Stimulated activated CD4-positive, alpha-beta T cell treated with anti-CD3 and anti-CD28 coated beads, Interleukin-12 subunit alpha, Interleukin-12 subunit beta, amount 100 ng/mL, for 48 hours (primary cell): ENCODE measurements at places on chromosomes 3 and 15.

DNA sequence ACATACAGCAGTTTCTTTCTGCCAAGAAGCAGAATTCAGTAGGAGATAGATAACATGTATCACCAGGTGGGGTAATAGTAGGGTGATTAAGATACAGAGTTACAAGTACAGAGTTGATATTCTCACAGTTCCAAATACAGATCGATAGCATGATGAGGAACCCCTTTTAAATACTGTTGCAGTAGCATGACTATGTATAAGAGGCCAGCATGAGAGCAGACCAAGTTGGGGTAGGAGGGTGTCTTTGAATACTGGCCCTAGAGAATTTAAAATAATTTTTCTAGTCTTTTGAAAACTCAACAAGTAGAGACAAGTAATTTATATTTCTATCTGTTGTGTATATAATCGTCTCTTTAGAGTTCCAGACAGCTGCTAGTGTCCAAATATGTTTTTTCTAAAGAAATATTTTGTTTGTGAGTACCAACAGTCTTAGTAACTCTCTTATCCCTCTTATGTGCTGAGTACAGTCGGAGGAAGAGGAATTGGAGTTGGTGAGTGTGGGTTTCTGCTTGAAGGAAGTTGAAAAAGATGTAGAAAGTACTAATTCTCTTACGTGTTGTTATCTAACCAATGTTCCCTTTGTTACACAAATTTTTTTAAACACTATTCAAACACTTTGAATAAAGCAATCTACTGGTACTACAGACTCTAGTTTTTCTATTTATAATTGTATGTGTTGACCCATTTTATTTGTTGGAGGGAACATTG lies 30.2 kb downstream of the LYSMD4 start:
- no peak for DNase-seq

DNA sequence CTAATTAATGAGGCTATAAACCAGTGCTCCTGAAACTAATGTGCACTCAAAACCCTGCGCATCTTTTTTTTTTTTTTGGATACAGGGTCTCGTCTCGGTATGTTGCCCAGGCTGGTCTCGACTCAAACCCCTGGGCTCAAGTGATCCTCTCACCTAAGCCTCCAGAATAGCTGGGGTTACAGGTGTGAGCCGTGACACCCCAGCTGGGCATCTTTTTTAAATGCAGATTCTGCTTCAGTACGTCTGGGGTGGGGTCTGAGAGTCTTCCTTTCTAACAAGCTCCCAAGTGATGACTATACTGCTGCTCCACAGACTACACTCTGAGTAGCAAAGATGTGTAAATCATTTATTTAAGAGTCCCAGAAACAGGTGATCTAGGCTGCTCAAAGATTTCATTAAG lies 73.0 kb downstream of the BFSP2 start:
- no peak for DNase-seq

- no peak for DNase-seq
Measured at GRCh38 chr3:72750405-72750965, 97.8 kb downstream of the SHQ1 start.

DNA sequence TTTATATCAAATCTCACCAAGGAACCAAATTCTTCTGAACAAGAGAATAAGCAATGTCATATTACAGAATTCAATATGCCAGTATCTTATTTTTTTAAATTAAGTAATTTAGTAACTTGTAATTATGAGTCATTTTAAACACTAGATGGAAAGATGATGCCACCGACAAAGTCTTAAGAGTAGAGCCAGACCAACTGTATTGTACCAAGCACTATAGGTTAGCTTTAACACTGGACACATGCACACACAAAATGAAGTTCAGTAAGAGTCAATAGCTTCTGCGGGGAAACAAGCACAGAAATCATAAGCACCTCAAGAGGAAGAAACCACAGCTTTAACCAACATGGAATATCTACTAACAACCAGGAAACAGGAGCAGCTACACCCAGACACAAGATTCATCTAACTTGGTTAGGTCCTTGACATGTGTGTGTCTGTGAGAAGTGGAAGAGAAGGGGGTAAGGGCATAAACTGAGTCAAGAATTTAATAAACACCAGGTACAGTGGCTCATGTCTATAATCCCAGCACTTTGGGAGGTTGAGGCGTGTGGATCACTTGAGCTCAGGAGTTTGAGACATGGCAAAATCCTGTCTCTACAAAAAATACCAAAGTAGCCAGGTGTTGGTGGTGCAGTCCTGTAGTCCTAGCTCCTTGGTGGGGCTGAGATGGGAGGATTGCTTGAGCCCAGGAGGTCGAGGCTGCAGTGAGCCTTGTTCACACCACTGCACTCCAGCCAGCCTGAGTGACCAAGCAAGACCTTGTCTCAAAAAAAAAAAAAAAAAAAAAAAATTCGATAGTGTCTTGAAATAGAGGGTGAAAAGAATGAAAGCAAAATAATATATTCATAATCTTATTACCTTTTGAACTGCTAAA lies 28.9 kb downstream of the DENND4A start:
- no peak for DNase-seq

- DNase-seq = no peak
Measured at GRCh38 chr15:66477011-66477410, 20.6 kb downstream of the SNAPC5 start.

DNA sequence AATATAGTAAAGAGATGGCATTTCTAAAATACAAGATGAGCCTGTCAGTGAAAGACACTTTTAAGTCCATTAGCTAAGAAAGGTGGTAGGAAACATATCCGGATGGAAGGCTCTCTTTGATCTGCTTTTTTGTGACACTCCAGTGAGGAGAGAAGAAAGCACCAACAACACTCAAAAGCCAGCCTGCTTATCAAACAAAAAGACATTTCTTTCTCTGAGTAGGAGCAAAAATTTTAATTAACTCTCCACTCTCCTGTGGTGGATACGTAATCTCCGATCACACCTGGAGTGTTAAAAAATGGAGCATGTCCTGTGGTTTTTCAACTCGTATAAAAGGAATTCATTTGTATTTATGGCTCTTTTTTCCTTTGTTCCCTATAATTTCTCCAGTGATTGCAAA lies 65.3 kb downstream of the OXNAD1 start:
- DNase-seq = no peak

- peak; percentile 3 for DNase-seq
Measured at GRCh38 chr3:58260261-58260731, 22.7 kb downstream of the ABHD6 start.

DNA sequence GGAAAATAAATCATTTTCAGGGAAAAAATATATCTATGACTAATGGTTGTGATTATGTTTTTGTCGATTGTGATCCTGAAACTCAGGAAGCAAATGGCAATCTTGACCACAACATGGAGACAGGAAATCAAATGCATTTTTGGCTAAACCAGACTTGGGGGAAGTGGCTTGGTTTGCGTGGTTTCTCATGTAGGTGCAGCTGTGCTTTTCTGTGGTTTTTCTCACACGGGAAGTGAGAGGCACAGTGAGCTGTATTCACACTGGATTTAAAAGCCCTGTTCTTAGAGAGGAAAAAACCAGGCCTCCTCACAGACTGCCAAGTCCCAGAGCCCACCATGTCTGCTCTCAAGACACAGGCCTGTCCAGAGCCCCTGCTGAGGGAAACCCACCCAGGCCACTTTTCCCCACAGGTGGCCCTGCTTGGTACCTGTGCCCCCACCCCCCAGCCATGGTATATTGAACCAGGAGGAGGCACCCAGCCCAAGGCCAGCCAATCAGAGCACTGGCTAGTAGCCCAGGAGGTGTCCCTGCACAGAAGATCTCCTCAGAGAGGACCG lies 46.1 kb downstream of the BTD start:
- peak; percentile 49 for DNase-seq

GRCh38 chr3:117898722-117899522 lies 1135.7 kb downstream of the IGSF11 start:
- DNase-seq = no peak

DNA sequence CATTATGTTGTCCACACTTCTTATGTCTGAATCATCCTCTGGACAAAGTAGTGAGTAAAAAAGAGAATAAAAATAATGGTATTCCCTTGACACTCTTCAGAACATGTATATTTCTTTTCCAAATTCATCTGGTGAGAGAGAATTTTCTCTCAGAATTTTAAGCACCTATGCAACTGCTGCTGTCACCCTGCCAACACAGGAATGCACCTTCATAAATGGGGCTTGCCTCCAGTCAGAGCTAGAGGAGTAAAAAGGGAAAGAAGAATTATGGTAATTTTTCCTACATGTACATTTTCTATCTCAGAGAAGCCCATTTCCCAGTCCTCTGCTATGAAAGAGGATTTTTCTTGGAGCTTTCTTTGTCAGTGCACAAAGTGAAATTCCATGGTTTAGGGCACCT lies 92.2 kb upstream of the ALCAM start:
- DNase-seq = no peak

DNA sequence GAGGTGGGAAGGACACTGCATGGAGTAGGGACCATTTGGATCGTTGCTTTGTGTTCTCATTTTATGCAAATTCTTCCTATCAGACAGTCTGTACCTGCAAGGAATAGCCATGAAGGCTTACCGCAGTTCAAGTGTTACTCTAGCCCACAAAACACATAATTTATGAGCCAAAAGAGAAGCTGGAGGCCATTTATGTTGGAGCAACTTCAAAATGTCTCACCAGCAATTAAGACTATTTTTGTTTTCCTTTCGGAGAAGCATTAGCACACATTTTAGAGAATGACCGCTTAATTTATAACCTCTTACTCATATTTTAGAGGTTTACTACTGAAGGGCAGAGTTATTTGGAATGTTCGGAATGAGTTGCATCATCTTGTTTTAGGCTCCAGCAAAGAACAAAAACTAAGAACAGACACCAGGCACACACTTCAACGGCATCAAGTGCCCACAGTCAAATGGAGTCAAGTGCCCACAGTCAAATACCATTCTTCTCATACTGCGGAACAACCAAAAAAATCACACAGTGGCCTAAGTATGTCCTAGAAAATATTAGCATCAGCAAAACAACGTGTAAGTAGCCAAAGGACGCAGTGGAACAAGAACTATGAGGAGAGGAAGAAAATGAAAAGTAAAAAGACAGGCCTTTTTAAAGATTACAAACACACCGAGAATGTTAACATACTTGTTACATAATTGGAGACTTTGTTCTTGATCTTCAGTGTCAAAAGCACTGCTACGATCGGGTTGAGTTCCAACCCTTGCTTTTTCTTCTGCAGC lies 17.5 kb upstream of the GOLGA8J start:
- no peak for DNase-seq
